RPMI7951 (cell line): ENCODE measurements at places on chromosomes 16 and 17. TPM values are rescaled to one million over a fixed set of nuclear protein-coding genes. Genes with fewer than 3 reads are reported as not detected.

DNA sequence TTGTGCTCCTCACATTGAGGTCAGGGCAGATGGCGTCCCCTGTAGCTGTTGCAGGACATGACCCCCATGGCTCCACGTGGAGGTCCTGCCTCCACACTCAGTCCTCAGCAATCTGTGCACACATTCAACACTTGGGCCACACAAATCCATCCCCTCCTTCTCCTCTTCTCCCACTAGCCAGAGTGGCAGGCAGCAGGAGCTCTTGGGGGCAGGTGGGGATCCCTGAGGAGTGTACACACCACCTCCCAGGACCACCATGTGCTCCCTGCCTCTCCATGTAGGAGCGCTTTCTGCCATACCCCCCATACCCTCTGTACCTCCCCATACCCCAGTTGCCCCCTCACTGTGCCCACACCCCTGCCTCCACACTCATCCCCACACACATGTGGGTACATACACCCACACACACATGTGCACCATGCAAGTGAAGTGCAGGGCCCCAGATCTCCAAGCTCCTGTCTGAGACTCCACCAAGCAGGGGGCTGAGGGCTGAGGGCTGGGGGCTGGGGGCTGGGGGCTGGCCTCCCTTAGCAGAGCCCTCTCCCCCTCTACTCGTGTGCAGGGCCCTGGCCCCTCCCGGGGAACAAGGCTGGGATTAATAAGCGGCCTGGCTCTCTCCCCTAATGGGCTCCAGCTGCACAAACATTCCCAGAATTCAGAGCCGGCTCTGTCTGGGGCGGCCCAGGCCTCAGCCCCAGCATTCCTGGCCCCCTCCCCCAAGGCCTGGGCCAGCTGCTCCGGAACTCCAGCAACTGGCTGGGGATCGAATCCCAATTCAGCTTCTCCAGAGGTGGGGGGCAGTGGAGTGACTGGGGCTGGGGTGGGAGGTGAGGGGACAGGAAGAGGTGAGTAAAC lies 48.2 kb upstream of the MEIOC start:
- DNase-seq, result peak; percentile 49

DNA sequence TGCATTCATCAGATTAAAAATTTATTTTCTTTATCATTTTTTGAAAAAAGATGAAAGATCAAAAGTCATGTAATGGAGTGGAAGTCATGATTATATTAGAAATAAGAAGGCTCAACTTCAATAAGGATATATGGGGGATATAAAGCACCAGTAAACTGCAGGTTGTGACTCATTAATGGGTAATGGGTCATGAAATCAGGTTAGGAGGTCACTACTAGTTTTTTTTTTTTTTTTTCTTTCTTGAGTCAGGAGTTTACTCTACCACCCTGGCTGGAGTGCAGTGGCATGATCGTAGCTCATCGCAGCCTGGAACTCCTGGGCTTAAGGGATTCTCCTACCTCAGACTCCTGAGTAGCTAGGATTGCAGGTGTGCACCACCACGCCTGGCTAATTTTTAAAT lies 14.3 kb downstream of the EFCAB13 start:
- DNase-seq, result no peak

DNA sequence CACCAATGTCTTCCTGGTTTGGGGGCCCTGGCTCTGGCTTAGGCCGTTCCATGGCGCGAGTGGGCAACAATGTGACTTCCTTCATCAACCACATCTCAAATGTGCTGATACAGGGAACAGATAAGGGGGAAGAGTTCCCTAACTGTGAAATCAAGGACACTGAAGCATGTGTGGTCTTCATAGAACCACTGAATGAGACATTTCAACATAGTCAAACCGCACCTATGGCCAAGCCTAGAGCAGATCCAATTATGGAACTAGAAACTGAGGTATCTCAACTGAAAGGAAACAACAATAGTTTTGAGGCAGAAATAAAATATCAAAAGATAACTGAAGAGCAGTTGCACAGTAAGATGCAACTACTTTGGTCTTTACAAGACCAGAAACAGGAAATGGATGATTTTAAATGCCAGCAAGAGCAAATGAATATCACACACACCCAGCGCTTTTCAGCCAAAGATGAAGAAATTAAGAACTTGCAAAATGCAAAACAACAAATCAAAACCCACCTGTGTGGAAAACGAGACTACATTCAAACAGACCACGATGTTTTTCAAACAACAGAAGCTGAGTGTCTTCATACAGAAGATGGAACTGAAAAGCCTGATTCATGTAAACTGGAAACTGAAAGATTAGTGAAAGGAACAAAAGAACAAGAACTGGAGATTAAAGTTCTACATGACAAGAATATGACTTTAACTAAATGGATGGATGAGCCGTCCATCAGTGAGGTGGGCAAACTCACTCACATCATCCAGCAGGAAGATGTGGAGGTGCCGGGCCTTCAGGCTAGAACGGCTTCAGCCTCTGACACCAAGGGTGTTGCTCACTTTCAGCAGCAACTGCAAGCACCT lies 18.1 kb upstream of the LCMT1 start:
- DNase-seq, result no peak

DNA sequence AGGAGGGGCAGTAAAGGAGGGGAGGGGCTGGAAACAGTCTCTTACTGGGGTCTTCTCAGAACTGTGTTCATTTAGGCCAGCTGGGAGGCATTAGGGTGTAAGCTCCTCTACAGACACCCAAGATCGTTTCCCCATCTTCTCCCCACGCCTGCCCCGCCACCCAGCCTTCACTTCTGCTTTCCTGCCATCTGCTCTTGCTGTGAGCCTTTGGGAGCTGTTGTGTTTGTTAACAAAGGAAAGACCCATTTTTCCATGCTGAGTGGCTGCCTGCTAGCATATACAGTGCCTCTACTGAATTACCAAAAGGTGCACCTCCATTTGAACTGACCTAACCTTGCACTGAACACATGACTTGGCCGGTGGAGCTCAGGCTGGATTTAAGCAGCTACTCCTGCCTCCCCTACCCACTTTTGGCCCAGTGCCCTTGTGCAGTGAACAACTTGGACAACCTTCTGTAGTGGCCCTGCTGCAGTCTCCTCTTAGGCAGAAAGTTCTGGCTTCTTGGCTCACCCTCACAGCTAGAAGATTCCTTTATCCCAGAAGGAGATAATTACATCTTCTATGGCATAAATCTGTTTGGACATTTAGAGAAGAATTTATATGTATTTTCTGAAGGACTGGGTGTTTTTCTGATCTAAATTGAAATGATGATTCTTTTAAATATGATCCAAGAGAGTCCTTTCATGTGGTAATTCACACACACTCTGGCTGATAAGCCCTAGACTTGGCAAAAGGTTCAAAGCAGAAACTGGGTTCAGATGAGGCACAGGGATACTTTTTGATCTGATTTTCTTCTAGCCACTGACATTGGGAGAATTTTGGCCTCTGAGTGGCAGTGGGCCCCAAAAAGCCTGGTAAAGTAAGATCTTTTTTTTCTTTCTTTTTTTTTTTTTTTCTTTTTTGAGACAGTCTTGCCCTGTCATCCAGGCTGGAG lies 81.9 kb upstream of the HNF1B start:
- peak; percentile 20 for DNase-seq

DNA sequence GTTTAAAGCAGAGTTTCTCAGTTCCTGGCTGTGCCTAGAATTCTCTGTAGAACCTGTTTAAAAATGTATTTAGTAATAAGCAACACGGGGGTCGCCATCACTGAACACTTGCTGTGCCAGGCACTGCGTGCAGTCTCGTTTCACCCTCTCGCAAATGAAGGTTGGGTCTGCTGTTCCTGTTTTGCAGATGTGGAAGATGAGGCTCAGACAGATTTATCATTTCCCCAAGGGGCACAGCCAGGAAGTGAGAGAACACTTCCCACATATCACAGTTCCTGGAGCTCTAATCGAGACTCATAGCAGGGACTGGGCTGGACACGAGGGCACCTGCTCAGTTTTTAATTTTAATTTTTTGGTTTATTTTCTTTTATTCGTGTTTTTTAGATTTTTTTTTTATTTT lies 122.7 kb downstream of the ABCC6 start:
- no peak for DNase-seq

GRCh38 chr17:67289181-67289876 lies 44.3 kb upstream of the HELZ start:
- no peak for DNase-seq

GRCh38 chr17:54907376-54907775 lies 6.7 kb downstream of the TOM1L1 start:
- no peak for DNase-seq

GRCh38 chr16:89786474-89787364 lies 29.7 kb downstream of the FANCA start:
- DNase-seq, result no peak

DNA sequence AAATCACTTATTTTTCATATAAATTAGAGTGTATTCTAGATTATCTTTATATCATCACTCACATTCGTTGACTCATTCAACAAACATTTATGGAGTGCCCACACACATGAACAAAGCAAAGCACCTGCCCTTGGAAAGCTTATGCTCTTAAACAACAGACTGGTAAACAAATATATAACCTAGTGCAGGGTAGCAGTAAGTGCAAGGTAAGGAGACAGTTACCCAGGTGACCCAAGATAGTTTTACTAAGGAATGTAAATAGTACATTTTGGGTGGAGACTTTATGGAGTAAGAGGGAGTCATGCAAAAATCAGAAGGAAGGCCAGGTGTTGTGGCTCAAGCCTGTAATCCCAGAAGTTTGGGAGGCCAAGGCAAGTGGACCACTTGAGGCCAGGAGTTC lies 40.4 kb upstream of the HELZ start:
- no peak for DNase-seq

DNA sequence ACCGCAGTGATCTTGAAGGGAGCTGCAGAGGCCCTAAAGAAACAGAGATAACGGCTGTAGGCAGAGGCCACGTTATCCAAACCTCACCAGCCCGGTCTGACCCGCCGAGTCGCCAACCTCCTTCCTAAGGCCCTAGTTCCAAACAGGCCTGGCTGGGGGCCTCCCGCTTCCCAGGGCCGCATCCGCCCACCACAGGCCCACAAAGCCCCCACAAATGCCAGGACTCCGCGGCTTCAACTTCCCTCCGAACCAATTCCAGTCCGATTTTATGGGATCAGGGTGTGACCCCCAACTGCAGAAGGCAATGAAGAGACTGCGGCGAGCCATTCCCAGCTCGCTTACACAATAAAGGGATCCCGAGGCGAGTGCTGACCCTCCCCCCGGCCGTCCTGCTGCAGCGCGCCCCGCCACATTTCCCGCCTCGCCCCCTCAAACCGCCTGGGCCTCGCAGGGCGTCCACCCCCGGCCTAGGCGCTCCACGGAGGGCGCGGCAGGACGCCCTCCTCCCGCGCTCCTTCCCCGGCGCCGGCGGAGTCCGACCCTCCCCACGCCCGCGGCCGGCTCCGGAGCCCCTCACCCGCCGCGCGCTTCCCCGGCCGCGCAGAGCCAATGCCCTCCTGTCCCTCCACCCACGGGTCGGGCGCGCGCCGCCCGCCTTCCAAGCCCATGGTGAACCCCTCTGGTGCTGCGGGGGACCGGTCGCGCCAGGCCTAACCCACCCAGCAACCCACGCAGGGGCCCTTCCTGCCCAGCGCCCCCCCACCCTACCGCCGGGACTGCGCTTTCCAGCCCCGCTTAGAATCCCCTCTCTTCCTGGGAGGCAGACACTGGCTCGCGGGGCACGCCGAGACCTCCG lies 926 bp downstream of the MYH10 start:
- no peak for DNase-seq

- DNase-seq, result peak; percentile 90
These were observed 88.7 kb downstream of the GRIN2A start for GRCh38 chr16:10093576-10093975.

GRCh38 chr16:24973809-24974461 lies 41.2 kb downstream of the ARHGAP17 start:
- no peak for DNase-seq

- no peak for DNase-seq
These were observed 26.9 kb downstream of the AP1G1 start for GRCh38 chr16:71781741-71782140.

DNA sequence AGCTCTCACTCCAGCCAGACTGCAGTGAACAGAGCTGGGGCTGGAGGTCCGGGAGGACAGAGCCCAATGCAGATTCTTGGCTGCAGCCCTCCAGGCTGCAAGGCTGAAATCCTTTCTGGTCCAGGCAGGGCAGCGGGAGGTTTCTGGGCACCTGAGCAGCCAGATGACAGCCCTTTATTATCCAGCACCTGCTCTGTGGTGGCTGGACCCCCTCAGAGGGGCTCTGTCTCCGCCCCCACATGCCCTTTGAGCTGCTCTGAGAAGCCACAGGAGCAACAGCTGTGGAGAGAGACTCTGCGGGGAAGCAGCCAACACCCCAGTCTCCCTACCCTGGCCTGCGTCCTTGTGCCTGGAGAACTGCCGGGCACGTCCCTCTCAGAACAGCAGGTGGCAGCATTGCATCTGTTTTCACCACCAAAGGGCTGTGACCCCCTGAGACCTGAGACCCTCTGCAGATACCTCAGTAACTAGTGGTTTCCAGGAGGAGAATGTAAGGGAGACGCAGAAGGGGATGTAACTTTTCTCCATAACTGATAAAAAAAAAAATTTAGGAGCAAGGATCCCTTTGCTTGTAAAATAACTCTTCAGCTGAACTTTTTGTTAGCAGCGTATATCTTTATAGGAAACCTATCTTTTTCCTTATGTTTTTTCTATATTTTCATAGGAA lies 3.7 kb upstream of the CNP start:
- DNase-seq, result peak; percentile 45

The BEAN1 gene
- 0.72 and 1.7 TPM in 2 replicates for total RNA-seq

The SULT1A1 gene
- total RNA-seq, result not detected in 2 replicates

The ZFP3 gene
- 0.36 and 0.39 TPM in 2 replicates for total RNA-seq

The RNF112 gene
- 0.24 and 0.29 TPM in 2 replicates for total RNA-seq

The GLIS2 gene
- 0.24 and 0.49 TPM in 2 replicates for total RNA-seq

The HBA2 gene
- total RNA-seq, result not detected in 2 replicates

The TPSG1 gene
- 0.24 TPM in 1 of 2 replicates, not detected in the other for total RNA-seq
